ENCODE measurements at places on chromosomes 1 and 21.

DNA sequence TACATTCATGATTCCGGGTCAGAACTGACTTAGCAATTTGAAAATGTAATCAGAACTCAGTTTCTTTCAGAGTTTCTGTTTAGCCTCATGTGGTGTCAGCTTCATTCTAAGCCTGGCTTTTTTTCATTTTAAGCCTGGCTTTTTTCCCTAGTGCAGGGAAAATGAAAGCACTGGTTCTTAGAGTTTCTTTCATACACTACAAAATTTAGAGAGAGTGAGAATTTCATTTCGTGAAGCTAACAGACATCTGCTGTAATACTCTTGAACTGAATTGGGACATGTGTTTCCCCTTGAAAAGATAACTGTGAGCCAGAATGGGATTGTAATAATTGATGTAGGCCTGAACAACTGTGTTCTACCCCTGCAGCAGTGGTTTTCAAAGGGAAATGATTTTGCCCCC is 95.3 kb upstream of the KIAA0040 start:
- DNase-seq = no peak

- DNase-seq = no peak
Observed at GRCh38 chr1:71033136-71033535, 14.5 kb downstream of the PTGER3 start.

DNA sequence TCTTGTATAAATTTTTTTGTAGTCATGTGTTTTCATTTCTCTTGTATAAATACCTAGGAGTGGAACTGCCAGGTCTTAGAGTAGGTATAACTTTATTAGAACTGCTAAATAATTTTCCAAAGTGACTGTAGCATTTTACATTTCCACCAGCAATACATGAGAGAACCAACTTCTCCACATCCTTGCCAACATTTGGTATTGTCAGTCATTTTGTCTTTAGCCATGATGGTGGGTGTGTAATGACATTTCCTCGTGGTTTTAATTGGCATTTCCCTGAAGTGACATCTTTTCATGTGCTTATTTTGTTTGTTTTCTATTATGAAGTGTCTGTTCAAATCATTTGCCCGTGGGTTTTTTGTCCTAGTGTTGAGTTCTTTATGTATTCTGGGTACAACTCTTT is 29.7 kb downstream of the ZBTB8A start:
- DNase-seq = no peak

GRCh38 chr1:33500547-33500946 is 28.1 kb downstream of the ZSCAN20 start:
- no peak for DNase-seq

- no peak for DNase-seq
Observed at GRCh38 chr1:153932156-153933131, 9.7 kb upstream of the GATAD2B start.
